AG04450 (cell line): ENCODE measurements at places on chromosomes 6 and 20. TPM values are rescaled to one million over a fixed set of nuclear protein-coding genes. Genes with fewer than 3 reads are reported as not detected.
A peak's percentile ranks its signal among the peaks of the same experiment; 100 is the strongest.

GRCh38 chr6:150681578-150682395, 82.1 kb downstream of the PLEKHG1 start:
- no peak for DNase-seq

SYNDIG1 gene
- not detected in 2 replicates for polyA plus RNA-seq

DNA sequence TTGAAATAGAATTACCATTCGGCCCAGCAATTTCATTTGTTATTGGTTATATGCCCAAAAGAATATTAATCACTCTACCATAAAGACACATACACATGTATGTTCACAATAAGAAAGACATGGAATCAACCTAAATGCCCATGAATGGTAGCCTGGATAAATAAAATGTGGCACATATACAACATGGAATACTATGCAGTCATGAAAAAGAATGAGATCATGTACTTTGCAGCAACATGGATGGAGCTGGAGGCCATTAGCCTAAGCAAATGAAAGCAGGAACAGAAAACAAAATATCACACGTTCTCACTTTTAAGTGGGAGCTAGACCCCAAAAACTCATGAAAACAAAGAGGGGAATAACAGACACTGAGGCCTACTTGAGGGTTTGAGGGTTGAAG, 52.6 kb upstream of the RNGTT start:
- no peak for DNase-seq

- DNase-seq = no peak
These were observed 131.1 kb downstream of the UTRN start for GRCh38 chr6:144416244-144416643.

DNA sequence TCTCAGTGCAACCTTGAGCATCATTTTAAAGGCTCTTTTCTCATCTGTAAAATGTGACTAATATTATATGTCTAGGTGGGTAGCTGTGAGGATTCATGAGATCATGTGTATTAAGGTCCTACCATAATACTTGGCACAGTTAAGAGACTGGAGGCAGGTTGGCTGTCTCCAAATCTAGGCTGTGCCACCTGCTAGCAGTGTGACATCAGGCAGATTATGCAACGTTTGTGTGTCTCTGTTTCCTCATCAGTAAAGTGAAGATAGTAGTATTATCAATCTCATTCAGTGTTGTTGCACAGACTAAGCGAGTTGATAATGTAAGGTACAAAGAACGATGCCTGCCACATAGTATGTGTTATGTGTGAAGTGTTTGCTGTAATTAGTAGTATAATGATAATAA, 227.4 kb downstream of the SAMD5 start:
- DNase-seq = no peak

DNA sequence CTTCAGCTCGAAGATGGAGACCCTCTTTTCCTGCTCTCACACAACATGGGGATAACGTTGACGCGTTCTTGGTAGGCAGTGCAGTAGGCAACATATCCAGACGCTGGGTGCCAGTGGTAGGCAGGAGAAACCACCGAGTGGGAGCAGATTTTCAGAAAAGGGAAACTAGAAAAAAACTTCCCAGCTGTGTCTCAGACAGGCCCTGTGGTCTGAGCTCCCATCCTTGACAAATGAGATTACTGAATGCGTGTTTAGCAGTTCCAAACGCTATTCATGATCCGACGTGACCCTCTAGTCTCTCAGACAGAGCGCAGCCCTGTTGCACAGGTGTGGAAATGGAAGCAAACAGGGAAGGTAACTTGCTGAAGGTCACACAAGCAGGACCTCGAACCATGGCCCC, 83.9 kb upstream of the DUSP22 start:
- no peak for DNase-seq

DNA sequence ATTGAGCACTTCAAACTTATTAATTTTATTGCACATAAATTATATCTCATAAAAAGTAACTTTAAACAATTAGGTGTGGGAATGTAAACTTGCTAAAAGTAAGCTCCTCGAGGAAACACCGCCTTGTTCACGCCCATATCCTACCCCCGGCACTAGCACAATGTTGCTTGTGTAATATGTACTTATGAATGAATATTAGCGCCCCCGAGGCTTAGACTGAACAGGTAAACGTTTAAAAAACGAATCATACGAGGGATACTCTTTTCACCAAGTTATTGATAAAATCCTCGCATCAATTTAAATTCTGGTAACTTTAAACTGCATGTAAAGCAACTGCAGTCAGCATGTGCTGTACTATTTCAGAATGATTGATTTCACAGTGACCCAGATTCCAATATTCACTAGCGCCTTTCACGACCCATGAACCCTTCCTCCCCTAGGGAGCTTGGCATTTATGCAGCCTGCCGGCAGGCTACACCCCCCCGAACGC, 637 bp downstream of the TFB1M start:
- DNase-seq = no peak

MCCD1 gene
- not detected in 2 replicates for polyA plus RNA-seq

MYCT1 gene
- 0.07 and 0.25 TPM in 2 replicates for polyA plus RNA-seq

RUNX2 gene
- polyA plus RNA-seq = 3.4 and 4.3 TPM in 2 replicates

PPP1R3G gene
- polyA plus RNA-seq = 0.09 and 0.11 TPM in 2 replicates

- no peak for DNase-seq
These were observed 43.9 kb upstream of the EEF1A1 start for GRCh38 chr6:73564578-73565345.

DNA sequence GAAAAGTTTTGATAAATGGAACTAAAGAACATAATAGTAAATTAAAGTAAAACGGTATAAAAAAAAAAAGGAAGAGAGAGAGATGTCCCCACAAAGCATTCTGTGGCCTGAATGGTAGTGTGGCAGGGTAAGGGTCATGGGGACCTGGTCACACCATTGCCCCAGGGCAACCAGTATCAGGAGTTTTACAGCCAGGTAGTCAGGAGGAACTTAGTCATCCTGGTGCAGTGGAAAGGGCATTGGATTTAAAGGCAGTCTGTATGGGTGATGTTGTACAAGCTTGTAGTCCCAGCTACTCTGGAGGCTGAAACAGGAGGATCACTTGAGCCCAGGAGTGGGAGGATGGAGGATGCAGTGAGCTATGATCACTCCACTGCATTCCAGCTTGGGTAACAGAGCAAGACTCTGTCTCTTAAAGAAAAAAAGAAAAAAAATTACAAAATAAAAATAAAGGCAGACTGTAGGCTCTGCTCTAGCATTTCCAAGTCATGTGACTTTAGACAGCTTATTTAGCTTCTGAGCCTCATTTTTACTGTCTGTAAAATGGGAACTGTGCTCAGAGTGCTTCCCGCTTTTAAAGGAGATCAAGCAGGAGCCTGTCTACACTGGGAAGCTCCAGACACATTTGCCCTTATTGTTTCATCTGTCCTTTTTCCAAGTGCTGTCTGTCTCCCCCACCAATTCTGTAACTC, 112.8 kb upstream of the ARMC2 start:
- no peak for DNase-seq

GRCh38 chr6:93970684-93971083, 551.3 kb upstream of the EPHA7 start:
- no peak for DNase-seq

CCN2 gene
- 768 and 955 TPM in 2 replicates for polyA plus RNA-seq

GRCh38 chr20:62420846-62421715, 6.3 kb downstream of the RBBP8NL start:
- DNase-seq = no peak

DNA sequence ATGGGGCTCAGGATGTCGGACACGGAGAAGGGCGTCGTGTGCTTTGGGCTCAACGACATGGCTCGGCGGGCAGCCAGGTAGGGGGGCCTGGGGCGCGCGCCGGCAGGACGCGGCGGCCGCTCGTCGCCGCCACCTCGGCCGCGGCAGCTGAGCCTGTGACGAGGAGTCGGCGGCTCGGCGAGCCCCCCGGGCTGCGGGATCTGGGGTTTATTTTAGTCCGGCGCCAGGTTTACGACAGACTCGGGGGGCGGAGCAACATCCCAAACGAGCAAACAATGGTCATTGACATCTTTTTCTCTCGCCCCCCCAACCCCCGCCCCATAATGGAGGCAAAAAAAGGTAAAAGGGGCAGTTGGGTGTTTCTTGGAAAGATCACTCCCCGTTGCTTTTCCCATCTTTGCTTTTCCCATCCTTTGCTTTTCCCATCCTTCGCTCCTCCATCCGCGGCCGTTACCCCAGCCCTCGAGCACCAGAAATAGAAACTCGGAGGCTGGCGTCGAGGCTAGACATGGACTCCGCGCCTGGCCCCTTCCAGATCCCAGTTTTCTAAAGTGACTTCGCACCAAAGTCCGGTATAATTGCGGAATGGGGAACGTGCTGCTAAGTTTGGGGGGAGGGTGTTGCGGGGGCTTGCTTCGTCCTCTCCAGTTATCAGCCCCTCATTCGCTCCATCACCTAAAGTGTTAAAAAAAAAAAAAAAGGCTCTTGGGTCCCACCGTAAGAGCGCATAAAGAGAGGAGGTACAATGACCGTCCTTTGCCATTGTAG, at the start of gene NKX2-4:
NKX2-4 (minus strand) TSS at position 186 of the 768 bp plus-strand sequence; CDS start at position 59, 127 bp downstream.
- no peak for DNase-seq

RIPOR3 gene
- 11.5 and 15.2 TPM in 2 replicates for polyA plus RNA-seq

DNA sequence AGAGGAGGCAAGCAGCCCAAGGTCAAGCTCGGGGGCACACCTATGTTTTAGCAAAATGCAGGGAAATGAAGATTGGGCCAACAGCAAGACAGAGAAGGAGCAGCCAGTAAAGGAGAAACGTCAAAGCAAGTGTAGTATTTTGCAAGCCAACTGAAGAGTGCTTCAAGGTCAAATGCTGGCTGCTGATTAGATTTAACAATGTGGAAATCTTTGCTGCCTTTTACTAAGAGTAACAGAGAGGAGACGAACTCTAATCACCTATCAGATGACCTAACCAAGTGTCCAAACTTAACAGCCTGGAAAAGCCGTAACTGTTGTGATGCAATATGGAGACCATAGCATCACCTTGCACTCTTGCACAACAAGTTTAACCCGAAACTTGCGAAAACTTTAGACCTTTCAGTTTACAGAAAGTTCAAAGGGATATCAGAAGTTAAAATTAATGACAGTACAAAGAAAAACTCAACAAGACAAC, 30.4 kb downstream of the AKIRIN2 start:
- no peak for DNase-seq

GRCh38 chr6:34237722-34238584, 1.3 kb downstream of the HMGA1 start:
- DNase-seq = no peak

DNA sequence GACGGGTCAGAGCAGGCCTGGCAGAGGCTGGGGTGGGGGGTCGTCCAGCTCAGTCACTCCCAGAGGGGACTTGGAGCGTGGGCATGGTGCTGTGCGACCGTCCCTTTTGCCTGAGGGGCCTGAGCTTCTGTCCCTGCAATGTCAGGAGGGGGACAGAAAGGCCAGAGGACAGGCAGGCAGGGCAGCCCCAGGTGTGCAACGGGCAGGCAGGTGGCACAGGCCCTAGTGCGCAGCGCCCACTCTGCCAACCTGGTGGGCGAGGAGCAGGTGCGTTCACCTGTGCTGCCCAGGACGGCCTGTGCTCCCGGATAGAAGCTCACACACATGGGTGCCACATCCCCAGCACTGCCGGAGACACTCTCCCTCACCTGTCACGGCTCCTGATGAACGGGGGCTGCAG, 78.7 kb upstream of the SLCO4A1 start:
- DNase-seq = no peak

UBR2 gene
- 18.5 and 25.3 TPM in 2 replicates for polyA plus RNA-seq

DNA sequence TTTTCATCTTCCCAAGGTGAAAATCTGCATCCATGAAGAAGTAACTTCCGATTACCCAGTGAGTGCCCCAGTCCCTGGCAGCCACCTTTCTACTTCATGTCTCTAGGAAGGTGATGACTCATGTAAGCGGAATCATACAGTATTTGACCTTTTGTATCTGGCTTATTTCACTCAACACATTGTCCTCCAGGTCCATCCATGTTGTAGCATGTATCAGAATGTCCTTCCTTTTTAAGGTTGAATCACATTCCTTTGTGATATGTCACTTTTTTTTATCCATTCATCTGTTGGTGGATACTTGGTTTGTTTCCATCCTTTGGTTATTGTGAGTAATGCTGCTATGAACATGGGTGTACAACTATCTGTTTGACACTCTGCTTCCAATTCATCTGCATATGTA, 176.3 kb upstream of the CDYL start:
- DNase-seq = peak; percentile 23

GTPBP2 gene
- polyA plus RNA-seq = 60.8 and 72.5 TPM in 2 replicates

GFOD1 gene
- 2.7 and 3.0 TPM in 2 replicates for polyA plus RNA-seq
